ENCODE measurements at places on chromosomes 5 and 9.

GRCh38 chr5:177498013-177498787 lies 796 bp upstream of the PDLIM7 start:
- no peak for DNase-seq

DNA sequence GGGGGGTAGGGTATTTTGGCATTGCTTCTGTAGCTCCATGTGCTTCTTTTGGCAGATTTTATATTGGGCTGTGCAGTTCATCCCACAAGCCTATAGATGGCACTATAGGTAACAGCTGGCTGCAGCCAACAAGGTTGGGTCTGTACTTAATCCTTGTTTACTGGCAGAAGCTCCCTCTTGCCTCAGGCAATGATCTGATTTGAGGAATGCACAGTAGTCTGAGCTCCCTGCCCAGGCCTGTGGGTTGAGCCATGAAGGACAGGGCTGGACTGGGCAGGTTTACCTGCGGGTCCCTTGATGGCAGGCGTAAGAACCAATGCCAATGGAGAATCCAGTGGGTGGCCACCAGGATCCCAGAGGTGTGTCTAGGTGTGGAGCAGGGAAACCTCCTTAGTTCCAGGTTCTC lies 11.7 kb upstream of the OR1J2 start:
- peak; percentile 51 for DNase-seq

DNA sequence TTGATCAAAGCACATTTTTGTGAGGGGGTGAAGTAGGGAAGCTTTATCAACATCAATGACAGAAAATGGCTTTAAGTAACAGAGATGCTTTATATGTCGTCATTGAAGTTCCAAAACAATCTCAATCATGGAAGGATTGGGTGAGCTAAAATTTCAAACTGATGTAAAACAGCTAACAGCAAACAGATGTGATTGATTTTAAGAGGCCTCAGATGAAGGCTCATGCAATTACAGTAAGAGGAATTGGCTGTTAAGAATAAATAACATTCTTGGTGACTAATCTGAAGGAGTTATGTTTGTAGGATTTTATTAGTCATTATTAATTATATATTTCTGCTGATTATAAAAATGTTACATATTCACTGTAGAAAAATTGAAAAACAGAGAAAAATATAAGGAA lies 63.5 kb upstream of the PUM3 start:
- DNase-seq: no peak

DNA sequence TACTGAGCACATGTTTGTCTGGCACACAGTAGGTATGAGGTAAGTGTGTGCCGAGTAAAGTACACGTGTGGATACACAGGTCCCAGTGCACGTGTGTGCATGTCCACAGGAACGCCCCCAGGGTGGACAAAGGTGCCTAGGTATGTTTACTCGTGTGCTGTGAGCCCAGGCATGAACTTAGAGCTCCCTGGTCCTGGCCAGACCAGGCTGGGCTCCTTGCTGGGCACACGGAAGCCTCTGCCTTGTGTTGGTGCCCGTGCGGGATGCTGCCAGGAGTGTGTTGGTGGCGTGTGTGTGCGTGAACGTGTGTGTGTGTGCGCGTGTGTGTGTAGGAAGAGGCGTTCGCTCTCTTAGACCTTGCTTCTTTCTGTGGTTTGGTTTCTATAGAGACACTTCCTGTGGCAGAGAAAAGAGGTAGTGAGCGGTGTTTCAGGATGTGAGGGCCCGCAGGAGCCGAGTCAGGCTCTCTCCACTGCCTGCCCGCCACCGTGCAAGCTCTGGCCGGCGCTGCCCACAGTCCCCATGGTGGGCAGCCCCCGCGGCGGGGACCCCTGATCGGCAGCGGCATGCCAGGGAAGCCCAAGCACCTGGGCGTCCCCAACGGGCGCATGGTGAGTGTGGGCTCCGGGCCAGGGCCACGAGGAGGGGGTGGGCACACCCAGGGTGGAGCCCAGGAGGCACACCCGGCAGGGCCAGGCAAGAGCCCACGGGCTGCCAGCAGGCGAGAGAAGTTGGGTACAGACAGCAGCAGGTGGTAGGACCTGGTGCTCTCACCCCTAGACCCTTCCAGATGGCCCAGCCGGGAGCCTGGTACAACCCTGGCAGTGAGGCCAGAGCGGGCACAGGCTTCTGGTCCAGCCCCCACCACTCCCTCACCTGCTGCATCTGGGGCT lies at the start of gene RGS14:
Gene RGS14 (plus strand): TSS at position 466 of the 893 bp plus-strand sequence. CDS start 101 bp downstream, at position 567.
- no peak for DNase-seq

GRCh38 chr5:140358738-140359310 lies 1.2 kb upstream of the SLC4A9 start:
- DNase-seq: no peak

DNA sequence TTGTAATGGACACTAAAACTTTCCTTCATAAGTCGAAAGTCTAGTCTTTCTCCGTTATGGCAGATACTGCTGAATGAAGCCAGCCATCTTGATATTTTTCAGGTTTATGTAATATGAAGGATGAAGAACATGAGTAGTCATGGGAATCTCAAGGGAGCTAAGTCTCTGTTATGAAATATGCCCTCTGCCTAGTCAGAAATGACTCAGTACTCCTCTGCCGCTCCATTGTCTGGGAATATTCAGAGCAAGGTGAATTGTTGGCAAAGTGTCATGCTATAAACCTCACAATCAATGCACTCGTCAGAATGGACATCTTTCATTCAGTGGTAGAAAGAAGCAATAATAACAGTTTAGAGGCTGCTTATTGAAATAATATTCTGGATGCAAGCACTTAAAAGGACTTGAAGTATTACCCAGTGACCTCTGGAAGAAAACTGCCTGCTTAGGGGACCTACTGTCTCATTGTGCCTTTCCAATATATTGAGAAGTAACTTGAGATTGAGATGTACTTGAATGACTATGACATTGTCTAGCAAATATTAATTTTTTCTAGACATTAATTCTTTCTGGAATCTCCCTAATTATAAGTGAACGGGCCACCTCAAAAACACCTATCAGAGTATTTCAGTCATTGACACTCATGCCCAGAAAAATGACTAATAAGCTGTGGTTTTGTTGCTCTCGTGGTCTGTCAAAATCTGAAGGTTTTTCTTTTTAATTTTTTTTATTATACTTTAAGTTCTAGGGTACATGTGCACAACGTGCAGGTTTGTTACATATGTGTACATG lies 1011.5 kb upstream of the ACO1 start:
- DNase-seq: no peak

- DNase-seq: no peak
Measured at GRCh38 chr5:112385969-112386368, 33.1 kb downstream of the EPB41L4A start.

DNA sequence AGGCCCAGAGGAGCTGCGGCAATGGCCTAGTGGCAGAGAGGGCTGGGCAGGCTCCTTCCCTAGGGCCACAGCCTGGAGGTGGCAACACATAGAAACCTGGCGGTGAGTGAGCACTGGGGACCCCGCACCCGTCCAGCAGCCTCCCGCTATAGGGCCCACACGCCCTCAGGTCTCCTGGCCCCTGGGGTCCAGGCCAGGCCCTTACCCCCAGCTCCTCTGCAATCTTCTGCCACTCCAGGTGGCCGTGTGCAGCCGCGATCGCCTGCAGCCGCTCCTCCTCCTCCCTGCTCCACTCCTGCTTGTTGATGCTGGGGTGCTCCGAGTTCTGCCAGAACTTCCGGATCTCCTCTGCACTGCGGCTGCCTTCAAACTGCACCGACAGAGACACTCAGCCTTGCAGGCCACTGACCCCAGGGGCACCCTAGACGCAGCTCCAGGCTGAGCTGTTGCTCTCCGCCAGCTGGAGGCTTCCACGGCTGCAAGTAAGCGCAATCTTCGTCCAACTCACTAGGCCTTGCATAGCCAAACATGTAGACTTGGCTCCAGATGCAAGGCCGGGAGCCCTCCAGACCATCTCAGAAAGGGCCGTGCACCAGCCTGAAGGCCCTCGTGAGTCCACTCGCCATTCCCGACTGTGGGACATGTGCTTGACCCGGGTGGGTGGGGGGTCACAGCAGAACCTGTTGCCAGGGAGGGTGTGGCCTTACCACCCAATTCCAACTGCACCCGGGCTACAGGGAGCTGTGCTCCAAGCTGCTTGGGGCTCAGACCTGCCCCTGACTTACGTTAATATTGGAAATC lies 8.0 kb downstream of the SNAPC4 start:
- no peak for DNase-seq

- DNase-seq: no peak
Measured at GRCh38 chr5:153511622-153512021, 21.2 kb downstream of the GRIA1 start.

- DNase-seq: no peak
Measured at GRCh38 chr5:132075719-132076077, 2.1 kb downstream of the CSF2 start.

GRCh38 chr9:133204993-133205336 lies 4.1 kb downstream of the OBP2B start:
- DNase-seq: no peak

DNA sequence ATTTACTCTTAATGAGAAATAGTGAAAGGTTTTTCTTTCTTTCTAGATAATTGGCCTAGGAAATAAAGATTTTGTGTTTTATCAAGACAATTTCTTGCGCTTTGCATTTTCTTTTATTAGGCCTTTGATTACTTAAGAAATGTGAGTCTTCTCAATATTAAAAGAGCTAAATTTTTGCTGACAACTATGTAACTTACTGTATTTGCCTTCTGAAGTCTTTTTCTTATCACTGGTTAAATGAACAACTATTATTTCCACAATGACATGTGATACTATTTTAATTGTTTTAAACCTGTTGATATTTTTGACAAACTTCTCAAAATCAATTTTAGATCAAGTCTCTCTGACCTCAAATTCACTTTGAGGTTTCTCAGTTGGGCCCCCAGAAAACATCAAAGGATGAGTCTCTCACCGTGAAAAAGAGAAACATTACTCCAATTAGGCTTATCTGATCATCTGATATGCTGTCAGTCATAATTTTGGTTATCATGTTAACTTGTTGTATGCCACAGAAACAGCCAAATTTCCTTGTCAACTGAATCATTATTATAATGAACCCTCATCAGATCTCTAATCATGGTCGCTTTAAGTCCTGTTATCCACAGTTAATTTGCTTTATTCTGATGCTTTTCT lies 48.8 kb downstream of the RAPGEF1 start:
- no peak for DNase-seq

DNA sequence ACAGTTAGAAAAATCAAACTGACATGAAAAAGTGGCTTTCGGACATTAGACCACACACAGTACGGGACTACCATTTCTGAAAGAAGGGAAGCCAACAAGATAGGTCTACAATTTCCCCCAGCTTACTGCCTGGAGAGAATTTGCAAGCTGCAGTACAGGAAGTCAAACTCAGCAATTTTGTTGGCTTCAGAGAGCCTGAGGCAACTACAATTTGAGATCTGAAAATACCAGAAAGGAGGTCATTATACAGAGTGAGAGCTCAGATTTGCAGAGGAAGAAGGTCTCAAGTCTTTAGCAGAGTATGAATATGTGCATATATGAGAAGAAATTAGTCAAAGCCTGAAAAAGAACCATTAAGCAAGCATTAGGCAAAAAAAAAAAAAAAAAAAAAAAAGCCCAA lies 83.0 kb downstream of the OXCT1 start:
- DNase-seq: no peak
